ENCODE measurements at places on chromosomes 16 and 17.

- no peak for DNase-seq
Observed at GRCh38 chr17:17121162-17121561, 78.9 kb downstream of the MPRIP start.

DNA sequence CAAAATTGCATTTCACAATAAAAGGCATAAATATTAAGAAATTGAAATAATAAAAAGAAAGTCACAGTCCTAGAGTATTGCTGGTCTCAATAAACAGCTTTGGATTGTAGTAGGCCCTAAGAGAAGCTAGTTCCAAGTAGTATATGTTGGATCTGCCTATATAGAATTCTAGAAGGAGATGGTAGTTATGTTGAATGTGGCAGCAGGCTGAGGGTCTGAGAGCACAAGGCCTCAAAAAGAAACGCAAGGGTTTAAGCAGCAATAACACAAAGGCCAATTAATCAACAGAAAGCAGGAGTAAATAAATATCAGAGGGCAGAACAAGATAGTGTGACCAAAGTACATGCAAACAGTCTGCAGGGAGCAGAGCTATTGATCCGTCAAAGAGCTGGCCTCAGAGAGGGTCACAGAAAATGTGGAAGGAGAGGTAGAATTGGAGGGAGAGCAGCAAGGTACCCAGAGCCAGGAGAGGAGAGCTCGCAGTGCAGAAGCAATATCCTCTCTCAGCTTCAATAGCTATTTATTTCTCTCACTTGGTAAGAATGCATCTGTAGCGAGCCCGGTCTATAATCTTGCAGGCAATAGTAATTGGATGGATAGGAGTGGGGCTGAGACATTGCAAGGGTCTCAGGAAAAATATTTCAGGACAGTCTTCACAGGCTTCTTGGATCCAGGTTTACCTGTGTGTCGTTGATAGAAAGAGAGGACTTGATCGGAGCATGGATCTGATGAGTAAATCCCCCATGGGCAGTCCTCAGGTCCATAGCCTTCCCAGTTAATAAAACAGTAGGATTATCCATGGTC lies 25.1 kb upstream of the MED13 start:
- no peak for DNase-seq

DNA sequence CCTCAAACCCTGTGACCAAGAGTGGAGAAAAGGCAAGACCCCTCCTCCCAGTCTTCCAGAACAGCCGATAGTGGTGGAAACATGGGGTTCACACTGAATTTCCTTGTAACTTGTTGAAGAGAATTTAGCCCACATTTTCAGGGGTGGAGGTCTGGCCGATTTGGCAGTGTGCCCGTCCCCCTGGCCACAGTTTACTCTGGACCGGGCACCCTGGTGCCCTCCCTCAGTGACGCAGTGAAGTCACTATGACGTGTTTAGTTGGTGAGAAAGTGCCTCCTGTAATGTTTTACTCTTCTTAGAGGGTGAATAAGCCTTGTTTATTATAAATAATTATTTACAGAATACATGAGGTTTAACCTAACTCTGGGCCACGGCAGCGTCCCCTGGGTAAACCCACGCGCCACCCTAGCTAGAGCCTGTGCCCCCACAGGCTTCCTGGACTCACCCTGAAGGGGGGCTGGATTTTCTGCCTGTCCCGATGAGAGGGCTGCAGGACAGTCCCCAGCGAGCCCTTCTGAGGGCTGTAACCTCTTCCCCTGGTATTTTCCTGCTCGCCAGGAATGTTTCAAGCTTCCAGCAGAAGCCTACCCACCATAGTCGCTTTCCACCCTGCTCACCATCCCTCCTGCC lies 316.9 kb downstream of the SEC14L1 start:
- no peak for DNase-seq

DNA sequence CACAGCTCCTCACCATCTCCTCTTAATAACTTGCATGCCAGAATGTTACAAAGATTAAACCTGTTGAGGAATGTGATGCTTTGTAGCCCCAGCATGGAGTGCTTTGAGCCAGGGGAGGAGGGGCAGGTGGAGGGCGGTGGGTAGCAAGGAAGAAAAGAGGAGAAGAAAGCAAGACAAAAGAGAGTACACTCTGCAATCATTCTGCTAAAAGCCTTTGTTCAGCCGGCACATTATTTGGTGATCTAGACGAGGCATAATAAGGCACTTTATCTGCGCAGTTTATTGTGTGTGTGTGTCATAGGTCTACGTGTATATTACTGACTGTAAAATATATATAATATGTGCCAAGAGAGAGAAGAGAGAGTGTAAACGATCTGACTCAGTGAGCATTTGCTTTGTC lies 139.1 kb downstream of the SOX9 start:
- DNase-seq: no peak

GRCh38 chr16:64627781-64628180 lies 494.1 kb downstream of the CDH11 start:
- peak; percentile 42 for DNase-seq

DNA sequence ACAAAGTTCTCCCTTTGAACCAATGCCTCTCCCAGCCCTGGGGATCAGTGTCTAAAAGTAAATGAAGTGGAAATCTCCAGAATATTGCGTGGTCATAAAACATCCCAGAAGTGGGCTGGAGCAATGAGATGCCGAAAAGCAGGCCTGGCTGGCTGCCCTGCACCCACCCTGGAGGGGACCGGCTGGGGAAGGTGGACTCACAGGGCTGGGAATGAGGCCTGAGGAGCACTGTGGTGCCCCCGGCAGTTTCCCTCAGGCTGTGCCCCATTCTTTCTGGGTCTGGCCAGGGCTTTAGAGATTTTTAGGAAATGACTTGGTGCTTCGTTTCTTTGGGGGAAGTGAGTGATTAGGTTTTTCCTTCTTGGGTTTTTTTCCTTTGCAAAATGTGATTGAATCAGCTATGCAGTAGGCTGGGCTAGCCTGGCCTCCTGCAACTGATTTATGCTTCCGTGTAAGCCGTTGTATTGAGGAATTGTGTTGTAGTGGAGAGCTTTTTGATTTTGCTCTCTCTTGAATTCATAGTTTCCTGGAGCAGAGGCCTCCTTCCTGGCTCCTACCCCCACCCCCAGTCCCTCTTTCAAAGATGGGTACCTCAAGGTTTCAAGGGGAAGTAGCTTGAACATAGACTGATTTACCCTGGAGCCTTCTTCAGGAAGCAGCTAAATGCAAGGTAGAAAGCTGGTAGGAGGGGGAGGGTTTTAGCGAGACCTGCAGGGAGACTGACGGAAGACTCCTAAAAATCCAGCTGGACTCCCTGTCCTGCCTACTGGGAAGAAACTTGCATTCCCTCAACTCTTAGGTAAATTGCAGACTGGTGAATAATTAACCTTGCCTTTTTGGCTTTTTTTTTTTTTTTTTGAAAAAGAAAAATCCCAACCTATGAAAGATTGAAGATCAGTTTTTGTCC lies 170.2 kb downstream of the RAB11FIP4 start:
- DNase-seq: peak; percentile 93

- DNase-seq: peak; percentile 58
Observed at GRCh38 chr16:27408012-27408601, 6.1 kb downstream of the IL21R start.

DNA sequence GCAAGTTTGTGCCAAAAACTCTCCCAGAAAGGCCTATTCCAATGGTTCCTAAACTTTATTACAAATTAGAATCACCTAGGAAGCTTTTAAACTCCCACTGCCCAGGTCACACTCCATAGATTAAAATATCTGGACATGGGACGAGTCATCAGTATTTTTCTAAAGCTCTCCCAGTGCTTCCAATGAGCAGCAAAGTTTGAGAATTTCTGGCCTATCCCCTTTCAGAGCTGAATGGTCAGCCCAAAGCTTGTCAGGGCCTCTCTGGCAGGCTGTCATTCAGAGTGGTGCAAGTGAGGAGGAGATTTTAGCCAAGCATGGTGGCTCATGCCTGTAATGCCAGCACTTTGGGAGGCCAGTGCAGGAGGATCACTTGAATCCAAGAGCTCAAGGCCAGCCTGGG lies 2.4 kb downstream of the BCL6B start:
- DNase-seq: no peak

DNA sequence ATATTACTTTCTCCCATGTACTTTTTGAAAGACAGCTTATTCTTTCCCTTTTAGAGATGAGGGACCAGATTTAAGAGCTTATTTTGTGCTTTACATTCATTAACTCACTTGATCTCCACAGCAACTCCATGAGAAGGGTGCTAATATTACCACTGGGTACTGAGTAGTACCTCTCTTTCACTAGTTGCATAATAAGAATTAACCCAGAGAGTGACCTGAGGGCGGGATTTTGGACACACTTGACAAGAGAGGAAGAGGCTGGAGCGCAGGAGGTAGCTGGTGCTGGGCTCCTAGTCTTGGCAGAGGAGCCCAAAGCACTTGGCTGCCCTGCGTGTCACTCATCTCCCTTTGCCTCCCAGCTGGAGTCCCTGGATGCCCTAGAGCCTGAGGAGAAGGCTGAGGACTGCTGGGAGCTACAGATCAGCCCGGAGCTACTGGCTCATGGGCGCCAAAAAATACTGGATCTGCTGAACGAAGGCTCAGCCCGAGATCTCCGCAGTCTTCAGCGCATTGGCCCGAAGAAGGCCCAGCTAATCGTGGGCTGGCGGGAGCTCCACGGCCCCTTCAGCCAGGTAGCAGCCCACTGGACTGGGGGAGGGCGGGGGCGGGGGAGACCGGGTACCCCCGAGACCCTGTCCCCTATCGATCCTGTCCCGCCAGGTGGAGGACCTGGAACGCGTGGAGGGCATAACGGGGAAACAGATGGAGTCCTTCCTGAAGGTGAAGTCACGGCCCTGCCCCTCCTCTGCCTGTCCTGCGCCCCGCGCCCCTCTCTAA lies 1.7 kb upstream of the MAZ start:
- peak; percentile 77 for DNase-seq

GRCh38 chr17:76452660-76453430 lies at the start of gene UBE2O:
TSS of gene UBE2O (minus strand) at chr17:76453152. CDS start at chr17:76453141, 11 bp downstream.
- peak; percentile 77 for DNase-seq
